Left colon (tissue), 2 donors: ENCODE measurements at places on chromosomes 1 and 21. TPM values are rescaled to one million over a fixed set of nuclear protein-coding genes. Genes with fewer than 3 reads are reported as not detected.

GRCh38 chr1:90779573-90779972 lies 62.5 kb upstream of the BARHL2 start:
- DNase-seq = no peak

GRCh38 chr1:229913489-229913888 lies 153.5 kb upstream of the GALNT2 start:
- DNase-seq = no peak

- DNase-seq = no peak
Measured at GRCh38 chr1:53893999-53894636, at the start of gene DIO1. Gene DIO1, plus strand, starts transcription at chr1:53894187. Its CDS starts 24 bp downstream, at chr1:53894211.

DNA sequence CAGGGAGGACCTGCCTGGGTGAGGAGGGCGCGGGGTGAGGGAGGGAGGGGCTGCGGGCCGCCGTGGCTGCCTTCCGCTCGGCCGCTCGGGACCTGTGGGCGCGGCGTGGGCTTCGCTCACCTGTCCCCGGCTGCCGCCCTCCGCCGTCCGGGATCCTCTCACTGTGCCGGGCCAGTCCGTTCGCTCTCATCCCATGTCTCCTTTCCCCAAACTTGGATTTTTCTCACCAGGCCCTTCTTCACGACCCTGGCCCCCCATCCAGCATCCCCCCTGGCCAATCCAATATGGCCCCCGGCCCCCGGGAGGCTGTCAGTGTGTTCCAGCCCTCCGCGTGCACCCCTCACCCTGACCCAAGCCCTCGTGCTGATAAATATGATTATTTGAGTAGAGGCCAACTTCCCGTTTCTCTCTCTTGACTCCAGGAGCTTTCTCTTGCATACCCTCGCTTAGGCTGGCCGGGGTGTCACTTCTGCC lies 362 bp downstream of the ZBTB48 start:
- no peak for DNase-seq

DNA sequence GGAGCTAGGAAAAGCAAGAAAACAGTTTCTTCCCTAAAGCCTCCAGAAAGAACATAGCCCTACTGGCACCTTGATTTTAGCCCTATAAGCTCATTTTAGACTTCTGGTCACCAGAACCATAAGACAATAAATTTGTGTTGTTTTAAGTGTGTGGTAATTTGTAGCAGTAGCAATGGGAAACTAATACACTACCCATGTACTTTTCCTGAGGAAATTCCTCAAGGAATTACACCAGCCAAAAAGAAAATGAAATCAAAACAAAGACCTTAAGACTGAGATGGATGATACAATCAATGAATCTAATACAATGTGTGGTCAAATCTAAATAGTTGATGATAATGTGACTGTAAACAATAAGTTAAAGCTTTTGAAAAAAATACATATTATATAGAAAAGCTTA lies 11.8 kb downstream of the VAMP4 start:
- DNase-seq = no peak

DNA sequence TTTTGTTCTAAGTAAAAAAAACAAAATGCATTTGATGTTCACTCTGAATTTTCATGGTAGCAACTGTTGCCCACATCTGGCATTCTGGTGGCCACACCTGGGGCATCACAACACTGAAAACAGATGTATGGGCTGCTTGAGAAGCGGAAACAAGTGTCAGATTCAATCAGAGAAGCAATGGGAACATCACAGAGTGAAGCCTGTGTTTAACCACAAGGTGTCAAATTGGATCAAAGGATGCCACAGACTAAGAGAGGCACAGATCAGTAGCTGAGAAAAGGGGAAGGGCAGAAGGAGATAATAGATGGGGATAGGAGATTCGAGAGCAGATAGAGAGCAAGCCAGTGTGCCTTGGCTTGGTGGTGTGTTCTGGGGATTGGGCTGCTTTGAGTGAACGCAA lies 49.8 kb upstream of the MTF2 start:
- no peak for DNase-seq

GRCh38 chr1:6002714-6003501 lies 10.7 kb upstream of the NPHP4 start:
- peak; percentile 17 for DNase-seq

DNA sequence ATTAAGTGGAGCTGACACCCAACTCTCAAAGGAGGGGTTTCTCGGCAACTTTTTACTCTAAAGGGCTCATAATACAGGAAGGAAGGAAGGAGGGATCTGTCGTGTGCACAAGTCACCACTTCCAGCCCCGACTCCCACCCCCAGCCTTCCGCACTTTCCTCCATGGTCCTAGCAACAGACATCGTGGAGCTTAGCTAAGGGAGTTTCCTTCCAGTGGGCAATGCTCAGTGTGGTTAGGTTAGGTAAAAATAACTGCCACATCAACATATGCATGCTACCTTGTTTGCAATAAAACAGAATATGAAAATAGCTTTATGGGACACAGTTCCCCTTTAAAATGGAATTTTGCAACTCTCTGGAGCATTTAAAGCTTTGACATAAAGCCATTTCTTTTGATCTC lies 35.2 kb downstream of the KANK4 start:
- no peak for DNase-seq

- no peak for DNase-seq
Measured at GRCh38 chr1:43402089-43402865, 12.6 kb downstream of the SZT2 start.

DNA sequence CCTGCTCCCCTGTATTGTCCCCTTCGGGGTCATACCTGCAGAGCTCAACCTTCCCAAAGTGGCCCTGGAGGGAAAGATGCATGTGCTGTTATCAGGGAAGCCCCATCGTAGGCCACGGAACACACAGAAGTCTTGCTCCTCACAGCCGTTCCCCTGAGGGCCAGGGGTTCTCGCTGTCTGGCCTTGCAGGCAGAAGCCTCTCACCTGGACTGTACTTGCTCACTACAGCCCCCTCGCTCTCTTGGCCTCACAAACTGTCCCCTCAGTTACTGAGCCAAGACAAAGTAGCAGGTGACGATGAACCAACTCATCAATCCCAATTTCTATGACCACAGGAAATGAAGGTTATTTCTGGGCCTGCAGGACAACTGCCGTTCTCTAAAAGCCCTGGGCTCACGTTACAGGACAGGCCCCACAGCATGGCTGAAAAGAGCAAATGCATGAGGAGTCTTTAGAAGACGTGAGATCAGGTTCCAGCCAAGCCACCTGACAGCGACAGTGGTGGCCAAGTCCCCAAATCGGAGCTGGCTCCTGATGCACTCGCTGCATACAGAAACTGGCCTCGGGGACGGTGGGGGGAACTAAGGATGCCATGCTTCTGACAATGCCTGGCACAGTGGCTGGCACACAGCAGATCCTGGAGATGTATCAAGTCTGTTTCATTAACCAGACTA lies 95.0 kb downstream of the RAVER2 start:
- no peak for DNase-seq

DNA sequence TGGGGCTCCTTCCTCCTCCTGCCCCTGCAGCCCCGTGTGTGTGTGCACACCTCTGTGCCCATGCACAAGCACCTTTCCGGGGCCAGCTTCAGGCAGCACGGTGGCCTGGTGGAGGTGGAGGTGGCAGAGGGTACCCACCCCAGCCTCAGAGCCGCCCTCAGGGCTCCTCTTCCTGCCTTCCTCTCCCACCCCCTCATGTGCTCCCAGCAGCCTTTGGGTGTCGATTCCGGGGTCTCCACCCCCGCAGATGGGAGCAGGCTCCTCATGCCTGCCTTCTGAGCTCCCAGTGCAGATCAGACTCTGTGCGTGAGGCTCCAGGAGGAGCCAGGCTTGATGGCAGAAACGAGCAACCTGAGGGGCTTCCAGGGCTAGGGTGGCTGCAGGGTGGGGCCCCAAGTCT lies 29.2 kb upstream of the PLCH2 start:
- no peak for DNase-seq

- DNase-seq = no peak
Measured at GRCh38 chr1:203968761-203969160, 104.2 kb upstream of the SOX13 start.

- peak; percentile 19 for DNase-seq
Measured at GRCh38 chr1:7491109-7491817, 279.8 kb upstream of the VAMP3 start.

DNA sequence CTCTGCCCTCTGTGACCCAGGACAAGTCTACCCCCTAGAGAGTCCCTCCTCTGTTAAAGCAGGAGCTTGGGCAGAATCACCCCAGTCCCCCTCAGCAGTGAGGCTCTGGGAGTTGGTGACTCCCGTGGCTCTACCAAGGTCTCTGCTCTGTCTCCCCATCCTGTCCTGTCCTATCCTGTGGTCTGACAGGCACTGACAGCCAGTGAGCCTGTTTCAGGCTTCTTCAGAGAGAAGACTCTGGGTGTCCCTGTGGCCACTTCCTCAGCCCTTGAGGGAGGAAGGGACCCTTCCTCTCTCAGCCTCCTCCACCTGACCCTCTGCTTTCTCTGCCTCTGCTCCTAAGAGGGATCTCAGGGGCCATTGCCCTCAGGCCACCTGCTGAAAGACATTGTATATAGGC lies 148.7 kb downstream of the FCRL5 start:
- no peak for DNase-seq

- DNase-seq = no peak
Measured at GRCh38 chr1:36352910-36353878, 29.7 kb upstream of the EVA1B start.

DNA sequence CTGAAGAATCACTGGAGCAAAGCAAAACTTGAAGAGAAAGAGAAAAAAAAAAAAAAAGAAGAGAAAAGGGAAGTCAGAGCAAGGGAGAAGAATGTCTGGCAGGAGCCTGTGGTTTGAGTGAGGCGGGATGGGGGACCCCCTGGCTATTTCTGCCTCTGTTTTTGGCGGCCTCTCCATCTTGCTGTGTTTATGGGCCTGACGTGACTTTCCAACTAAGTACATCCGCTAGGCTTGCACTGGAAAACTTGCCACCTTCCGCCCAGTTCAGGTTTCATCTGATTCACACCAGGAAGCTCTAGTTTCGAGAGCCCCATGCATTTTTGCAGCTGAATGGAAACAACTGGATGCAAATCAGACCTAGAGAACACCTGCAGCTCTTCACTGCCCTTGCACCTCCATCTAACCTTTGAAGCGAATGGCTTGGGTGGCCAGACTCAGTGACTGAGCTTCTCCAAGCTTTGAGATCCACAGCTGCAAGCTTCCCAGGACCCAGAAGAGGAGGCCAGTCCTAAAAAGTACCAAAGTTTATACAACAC lies 28.0 kb downstream of the TBX15 start:
- no peak for DNase-seq

GRCh38 chr1:63454269-63454668 lies 68.8 kb downstream of the ITGB3BP start:
- no peak for DNase-seq

- no peak for DNase-seq
Measured at GRCh38 chr1:82062206-82062605, 261.5 kb downstream of the ADGRL2 start.

DNA sequence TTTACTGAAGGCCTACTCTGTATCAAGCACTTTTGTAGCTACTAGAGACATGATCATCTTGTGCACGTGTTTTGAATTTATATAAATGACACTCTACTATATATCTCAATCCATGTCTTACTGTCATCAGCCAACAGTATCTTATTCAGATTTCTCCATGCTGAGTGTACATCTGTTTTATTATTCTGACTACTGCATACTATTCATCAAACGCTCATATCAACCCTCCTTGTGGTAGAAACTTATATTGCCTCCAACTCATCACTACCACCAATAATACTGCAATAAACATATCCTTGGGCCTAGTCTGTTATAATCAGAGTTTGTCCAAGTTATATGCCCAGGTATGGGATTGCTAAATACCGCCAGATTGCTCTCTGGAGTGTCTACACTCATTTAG lies 81.6 kb upstream of the IRF2BP2 start:
- DNase-seq = no peak

- no peak for DNase-seq
Measured at GRCh38 chr1:204385727-204386126, 25.9 kb downstream of the PPP1R15B start.

DNA sequence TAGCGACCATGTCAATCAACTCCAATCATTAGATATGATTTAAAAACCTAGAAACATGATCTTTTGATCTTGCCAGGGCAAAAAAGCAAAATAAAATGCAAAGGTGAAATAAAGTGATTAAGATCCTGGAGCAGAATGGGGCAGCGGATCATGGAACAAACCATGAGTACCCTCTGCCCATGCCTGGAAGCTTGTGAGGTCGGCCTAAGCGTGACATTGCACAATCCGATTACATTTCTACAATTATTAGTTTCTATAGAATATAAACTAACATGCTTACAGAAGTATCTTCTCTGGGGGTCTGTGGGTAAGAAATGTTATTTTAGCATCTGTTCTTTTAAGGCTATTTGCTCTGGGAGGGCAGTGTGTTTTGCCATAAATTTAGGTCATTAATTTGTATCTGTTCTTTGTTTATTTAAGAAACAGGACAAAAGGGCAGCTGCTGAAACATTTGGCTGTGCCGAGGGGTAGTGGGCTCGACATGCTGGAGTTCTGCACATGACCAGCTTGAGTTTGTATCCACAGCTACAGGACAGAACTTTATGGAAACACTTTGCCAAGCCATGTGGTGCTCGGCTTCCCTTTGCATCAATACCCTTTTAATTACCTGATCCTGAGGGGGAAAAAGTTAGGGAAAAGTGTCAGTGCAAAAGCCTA lies 55.9 kb downstream of the ZBTB18 start:
- DNase-seq = no peak

DNA sequence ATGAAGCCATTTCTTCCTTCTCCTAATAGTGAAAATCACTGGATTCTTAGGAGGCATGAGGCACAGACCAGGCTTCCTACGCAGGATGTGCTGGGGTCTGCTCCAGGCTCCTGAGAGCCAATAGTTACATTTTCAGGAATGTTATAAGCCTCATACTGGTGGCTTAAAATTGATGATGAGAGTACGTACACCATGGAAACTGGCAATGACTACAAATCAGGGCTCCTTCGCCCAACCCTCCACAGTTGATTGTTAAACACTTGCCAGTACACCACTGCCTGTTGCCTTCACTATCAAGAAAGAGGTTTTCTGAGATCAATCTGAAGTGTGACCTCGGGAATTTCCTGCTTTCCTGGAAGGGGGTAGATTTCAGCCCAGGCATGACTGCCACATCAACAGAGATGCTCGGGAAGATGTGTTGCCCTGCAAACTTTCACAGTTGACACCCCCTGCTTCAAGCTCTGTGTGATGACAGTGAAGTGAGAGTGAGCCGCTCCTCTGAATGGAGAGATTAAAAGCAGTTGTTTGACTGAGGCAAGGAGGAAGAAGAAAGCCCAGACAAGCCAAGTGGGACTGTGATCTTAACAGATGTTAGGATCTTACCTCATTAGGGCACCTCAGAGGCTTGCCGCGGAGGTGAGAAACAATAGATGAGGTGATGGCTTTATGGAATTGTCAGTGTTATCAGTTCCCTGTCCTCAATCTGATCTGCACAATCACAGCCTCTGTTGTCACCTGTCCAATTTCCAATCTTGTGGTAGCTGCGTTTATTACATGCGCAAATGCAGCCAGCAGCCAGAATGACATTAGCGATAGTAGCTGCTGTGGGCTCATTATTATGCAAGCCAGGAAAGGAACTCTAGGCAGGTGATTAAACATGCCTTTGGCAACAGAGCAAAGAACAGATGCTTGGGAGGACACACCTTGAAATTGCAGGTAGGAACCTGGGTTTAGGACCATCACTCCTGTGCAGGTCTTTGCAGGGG lies 277.3 kb downstream of the KAZN start:
- no peak for DNase-seq

The SLC22A15 gene
- total RNA-seq = 4.8 TPM

The MEF2D gene
- total RNA-seq = 66.4 TPM

The LORICRIN gene
- total RNA-seq = not detected

The LCE1F gene
- not detected for total RNA-seq

The CD34 gene
- 15.2 TPM for total RNA-seq

The OR2T2 gene
- not detected for total RNA-seq

The HNRNPCL4 gene
- not detected for total RNA-seq

The FCRL6 gene
- not detected for total RNA-seq

The OR2L2 gene
- 0.15 TPM for total RNA-seq

The SLC45A1 gene
- total RNA-seq = 0.70 TPM

The AVPR1B gene
- 0.89 TPM for total RNA-seq
